Vagina (tissue), 2 donors: ENCODE measurements at places on chromosomes 6 and 20.

- DNase-seq = no peak
Measured at GRCh38 chr6:86791476-86791875, 145.9 kb upstream of the HTR1E start.

GRCh38 chr6:130054725-130055124, 36.3 kb downstream of the L3MBTL3 start:
- no peak for DNase-seq

DNA sequence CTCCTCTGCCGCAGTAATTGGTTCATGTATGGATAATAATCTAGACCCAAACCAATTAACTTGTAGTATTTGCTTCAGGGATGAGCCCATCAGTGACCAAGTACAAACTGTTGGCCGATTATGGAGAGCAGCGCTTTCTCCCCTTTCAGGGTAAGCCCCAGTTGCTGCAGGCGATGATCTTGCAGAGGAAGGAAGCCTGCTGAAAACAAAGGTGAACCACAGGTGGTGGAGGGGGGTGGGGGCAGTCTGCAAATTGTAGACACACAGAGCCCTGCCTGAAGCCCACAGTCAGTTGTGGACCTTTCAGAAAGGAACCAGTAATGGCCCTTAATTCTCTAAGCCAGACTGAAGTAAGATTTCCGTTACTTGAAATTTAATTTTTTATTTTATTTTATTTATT, 167.9 kb upstream of the JARID2 start:
- no peak for DNase-seq

- no peak for DNase-seq
Measured at GRCh38 chr6:157487110-157487773, 106.3 kb downstream of the ZDHHC14 start.

DNA sequence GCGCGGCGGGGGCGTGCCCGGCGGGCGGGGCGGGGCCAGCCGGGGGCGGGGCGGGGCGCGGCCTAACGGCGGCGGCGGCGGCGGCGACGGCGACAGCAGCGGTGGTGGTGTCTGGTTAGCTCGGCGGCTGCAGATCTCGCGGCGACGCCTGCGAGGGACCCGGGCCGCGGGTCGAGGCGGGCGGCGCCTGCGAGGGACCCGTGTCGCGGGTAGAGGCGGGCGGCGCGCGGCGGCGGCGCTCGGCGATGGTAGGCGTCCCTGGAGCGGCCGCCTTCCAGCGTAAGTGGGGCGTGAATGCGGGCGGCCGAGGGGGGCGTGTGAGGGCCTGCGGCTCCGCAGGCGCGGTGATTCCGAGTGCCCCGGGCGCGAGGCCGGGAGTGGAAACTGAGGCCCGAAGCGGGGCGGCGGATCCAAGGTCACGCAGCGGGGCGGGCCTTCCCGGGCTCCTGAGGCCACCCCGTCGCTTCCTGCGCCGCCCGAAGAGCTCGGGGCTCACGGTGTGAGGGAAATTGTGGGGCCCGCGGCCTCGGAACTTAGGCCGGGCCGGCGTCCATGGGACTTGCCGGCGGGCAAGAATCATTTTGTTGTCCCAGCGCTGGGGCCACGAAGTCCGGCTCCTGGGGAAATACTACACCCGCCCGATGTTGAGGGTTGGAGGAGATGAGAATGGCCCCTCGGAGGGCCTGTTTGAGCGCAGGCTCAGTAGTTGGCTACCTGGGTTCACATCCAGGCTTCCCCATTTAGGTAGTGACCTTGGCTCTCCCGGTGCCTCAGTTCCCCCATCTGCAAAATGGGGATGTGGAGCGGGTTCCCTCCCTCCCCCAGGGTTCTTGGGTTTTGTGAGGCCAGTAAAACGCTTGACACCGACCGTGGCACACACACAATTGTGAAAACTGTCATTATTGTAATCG, at the start of gene CBFA2T2:
TSS of gene CBFA2T2 (plus strand) at position 74 of the 911 bp plus-strand sequence. CDS start at position 246, 172 bp downstream.
- DNase-seq = no peak

GRCh38 chr6:107794771-107795170, 29.3 kb downstream of the SCML4 start:
- DNase-seq = peak; percentile 46

- no peak for DNase-seq
Measured at GRCh38 chr6:4364172-4364571, 228.8 kb upstream of the ECI2 start.

- no peak for DNase-seq
Measured at GRCh38 chr6:159110013-159110412, 59.2 kb upstream of the FNDC1 start.

DNA sequence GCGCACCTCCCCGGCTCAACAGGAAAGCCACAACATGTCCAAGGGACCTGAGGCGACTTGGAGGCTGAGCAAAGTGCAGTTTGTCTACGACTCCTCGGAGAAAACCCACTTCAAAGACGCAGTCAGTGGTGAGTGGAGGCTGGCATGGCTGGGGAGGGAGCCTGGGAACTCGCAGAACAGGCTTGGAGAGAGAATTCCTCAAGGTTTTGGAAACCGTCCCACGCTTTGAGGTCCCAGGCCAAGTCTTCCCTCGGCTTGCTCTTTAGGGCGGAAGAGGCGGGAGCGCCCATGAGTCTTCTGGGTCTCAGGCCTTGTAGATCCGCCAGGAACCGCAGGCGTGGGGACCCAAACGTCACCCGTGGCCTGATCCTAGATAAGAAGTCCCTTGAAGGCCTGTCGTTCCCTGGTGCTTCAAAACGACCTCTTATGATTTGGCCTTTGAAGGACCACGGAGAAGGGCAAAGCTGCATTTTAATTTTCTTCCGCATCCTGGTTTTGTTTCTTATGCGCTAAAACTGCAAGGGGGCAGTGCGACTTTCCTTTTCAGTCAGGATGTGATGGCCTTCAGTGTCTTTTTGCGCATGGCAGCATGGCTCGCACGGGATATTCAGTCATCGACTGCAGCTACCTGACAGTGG, 2.0 kb downstream of the LAMP5 start:
- no peak for DNase-seq

GRCh38 chr6:151207674-151208073, 32.1 kb upstream of the AKAP12 start:
- DNase-seq = no peak

DNA sequence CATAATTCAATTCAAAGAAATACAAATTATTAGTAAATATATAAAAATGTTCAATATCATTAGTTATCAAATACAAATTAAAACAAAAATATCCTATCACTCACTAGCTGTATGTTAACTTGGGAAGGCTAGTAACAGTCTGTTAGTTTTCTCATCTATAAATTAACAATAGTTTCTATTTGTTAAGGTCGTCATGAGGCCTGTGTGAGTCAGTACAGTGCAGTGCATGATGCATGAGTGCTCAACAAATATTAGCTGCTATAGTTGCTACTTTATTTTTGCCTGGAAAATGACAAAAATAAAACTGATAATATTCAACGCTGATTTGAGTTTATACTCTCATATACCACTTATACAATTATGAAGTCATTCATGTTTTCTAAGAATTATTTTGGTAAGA, 401.6 kb upstream of the RUNX2 start:
- DNase-seq = no peak

DNA sequence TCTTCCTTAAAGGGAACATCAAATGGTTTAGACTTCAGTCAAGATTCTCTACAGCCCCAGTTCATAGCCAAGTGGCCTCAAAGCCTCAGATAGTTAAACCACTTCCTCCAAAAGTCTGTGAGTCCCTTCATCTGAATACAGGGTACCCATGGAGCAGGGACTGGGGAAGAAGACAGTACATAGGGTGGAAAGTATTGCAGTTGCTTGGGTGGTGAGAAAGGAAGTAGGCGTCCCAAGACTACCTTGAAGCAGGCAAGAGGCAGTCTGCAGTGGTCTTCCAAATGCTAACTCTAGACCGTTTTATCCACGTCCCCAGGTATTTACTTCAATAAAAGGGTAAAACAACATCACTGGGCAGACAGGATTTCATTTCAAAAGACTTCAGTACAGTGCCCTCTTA, 2.0 kb downstream of the FYN start:
- no peak for DNase-seq

- no peak for DNase-seq
Measured at GRCh38 chr6:154996841-154997311, 1.8 kb downstream of the TIAM2 start.

GRCh38 chr6:146305092-146305491, 238.5 kb upstream of the RAB32 start:
- no peak for DNase-seq

- no peak for DNase-seq
Measured at GRCh38 chr6:126526996-126527606, 187.2 kb downstream of the CENPW start.

GRCh38 chr20:4091490-4092479, 76.4 kb upstream of the RNF24 start:
- DNase-seq = no peak

- no peak for DNase-seq
Measured at GRCh38 chr6:148867862-148868261, 121.0 kb downstream of the UST start.

DNA sequence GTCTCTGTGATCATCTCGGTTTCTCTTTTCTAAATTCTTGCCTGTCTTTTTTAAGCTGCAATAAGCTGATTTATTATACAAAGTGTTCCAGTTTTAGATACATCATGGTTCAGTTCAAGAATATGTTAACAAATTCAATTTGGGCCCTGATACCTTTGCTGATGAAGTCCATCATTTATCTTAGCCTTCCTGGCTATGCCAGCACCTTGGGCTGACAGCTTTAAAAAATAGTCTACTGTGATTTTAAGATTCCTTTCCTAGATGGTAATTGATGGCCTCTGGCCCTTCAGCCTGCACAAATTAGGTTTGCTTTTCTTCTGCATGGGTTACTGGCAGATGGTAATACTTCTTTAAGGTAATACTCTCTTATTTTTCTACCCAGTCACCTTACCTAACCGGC, 7.1 kb upstream of the TMEM217 start:
- DNase-seq = no peak

GRCh38 chr6:129936329-129937165, 75.4 kb upstream of the TMEM244 start:
- DNase-seq = no peak

DNA sequence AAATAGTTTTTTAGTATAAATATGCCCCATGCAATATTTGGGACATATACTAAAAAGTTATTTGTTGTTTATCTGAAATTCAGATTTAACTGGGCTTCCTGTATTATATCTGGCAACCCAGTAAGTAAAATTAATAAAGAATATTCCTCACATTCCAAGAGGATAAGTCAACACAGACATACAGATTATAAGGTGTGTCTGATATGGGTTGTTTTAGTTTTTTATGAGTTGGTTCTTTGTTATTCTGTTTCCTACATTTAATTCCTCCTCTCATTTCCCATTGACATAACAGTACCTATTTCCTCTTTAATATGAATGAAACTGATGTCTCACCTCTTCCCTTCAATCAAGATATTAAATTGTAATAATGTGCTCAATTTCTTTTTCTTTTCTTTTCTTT, 1.7 kb upstream of the PLA2G7 start:
- no peak for DNase-seq

DNA sequence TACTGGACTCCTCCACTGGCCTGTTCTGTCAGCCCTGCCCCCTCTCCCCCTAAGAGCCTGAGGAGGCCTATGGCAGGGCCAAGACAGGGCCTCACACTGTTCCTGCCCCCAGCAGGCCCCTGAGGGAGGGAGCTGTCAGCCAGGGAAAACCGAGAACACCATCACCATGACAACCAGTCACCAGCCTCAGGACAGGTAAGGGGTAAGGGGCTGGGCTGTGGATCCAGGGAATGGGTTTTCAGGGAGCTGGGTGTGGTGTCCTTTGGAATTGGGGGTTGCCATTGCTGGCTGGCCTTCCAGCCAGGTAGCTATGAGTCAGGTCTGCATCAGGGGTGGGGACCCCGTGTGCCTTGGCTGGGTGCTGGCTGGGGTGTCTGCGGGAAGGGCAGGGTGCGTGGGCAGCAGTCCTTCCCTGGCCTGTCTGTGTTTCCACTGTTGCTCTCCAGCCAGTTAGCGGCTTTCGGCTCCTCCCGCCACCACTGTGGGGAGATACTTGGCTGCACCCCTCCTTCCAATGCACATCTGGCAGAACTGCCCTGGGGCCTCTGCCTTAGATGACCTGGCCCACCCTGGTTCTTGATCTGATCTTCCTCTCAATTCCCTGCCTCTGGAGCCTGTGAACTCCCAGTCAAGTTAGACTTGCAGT, 3.9 kb downstream of the SLC29A1 start:
- no peak for DNase-seq

DNA sequence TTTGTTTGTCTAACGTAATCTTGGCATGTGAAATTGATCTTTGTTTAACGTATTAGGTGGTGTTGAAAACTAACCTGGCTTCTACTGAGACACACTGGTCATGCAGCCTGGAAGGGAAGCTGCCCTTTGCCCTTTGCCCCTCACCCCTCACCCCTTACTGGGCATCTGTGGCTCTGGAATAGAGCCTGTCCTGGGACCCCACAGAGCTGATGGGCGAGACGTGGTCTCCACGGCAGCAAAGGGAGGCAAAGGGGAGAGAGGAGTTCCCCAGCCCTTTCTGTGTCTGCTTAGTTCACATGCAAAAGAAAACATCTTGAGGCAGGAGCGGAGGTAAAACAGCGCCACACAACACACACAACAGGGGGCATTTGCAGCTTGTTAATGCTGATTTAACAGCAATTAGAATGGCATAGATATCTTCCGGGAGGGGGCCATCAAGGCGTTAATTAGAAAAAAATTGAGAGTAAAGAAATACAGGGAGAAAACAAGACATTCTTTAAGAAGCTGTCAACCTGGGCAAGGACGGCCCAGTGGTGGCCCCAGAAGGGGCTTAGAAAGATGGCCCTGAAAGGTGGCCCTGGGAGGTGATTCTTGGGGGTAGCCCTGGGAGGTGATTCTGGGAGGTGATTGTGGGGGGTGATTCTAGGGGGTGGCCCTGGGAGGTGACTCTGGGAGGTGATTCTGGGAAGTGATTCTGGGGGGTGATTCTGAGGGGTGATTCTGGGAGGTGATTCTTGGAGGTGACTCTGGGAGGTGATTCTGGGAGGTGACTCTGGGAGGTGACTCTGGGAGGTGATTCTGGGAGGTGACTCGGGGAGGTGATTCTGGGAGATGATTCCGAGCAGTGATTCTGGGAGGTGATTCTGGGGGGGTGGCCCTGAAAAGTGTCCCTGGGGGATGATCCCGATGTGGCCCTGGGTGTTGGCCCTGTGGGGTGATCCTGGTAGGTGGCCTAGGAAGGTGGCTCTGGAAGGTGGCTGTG, 44.5 kb upstream of the DACT2 start:
- no peak for DNase-seq

DNA sequence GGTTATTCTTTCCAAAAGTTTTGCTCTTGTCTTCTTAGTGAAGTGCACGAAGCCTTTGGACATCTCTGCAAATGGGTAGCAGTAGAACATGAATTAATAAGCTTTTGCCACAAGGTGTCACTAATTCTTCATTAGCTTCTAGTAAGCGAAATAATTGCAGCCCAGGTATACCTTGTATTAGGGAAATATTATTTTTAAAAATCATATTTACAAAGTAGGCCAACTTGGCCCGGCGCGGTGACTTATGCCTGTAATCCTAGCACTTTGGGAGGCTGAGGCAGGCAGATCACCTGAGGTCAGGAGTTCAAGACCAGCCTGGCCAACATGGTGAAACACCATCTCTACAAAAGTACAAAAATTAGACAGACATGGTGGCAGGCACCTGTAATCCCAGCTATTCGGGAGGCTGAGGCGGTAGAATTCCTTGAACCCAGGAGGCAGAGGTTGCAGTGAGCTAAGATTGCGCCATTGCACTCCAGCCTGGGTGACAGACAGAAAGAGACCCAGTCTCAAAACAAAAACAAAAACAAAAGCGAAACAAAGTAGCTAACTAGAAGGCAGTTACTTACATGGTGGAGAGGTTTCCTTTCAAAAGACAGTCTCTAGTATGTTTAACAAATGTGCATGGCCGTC, 8.8 kb upstream of the RSPH3 start:
- no peak for DNase-seq
